GM04504 (cell line): ENCODE measurements at places on chromosomes 13 and 19.

- DNase-seq: no peak
These were observed 109.5 kb upstream of the SPRY2 start for GRCh38 chr13:80450386-80450785.

DNA sequence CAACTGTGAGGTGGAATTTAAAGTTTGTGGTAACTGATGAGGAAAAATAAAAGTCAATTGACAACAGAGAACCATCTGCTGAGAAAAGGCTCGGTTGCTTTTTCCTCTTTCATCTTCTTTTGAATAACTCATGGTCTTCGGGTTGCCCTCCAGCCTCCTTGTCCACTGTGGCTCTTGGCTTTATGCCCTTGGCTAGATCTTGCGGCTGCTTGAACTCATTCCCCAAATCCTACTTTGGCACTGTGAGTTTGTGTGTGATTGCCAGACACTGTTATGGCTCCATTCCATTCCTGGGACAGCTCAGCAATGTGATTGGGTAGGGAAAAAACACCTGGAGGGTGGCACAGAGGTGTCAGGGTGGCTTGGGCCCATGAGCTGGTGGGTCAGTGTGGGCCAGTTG is 387.4 kb downstream of the DLEU7 start:
- no peak for DNase-seq

- DNase-seq: no peak
These were observed 2.9 kb downstream of the CCDC8 start for GRCh38 chr19:46410205-46411087.

GRCh38 chr13:108853031-108853430 is 223.6 kb downstream of the MYO16 start:
- no peak for DNase-seq

DNA sequence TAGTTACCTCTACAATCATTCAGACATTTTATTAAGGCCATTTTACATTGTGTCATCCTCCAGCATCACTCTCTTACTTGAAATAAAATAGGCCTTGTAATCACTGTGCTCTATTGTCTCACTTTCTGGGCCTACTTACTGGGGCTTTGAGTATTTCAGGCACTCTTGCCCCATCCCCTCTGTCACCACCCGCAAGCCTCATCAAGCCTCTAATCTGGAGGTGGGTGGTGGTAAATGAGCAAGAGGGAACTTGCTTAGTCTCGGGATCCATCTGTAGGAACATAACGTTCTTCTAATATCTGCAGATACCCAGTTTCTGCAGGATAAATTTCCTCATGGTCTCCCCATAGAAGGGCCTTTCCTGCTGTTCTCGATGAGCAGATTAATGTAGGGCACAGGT is 19.4 kb upstream of the GPR18 start:
- DNase-seq: no peak

DNA sequence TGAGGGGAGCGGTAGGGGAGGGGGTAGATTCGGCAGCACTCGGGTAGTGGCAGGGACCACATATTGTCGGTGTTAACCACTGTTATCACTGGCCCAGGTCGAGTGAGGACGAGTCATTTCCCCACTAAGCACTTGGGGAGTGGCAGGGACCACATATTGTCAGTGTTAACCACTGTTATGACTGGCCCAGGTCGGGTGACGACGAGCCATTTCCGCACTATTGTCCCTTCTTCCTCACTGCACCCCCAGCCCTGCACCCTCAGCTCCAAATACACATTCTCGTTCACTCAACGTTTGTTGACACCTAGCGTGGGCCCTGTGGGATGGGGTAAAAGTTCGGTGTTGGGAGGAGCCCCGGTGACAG is 467 bp upstream of the CLN5 start:
- no peak for DNase-seq

GRCh38 chr13:103759361-103759760 is 693.1 kb upstream of the SLC10A2 start:
- DNase-seq: no peak

DNA sequence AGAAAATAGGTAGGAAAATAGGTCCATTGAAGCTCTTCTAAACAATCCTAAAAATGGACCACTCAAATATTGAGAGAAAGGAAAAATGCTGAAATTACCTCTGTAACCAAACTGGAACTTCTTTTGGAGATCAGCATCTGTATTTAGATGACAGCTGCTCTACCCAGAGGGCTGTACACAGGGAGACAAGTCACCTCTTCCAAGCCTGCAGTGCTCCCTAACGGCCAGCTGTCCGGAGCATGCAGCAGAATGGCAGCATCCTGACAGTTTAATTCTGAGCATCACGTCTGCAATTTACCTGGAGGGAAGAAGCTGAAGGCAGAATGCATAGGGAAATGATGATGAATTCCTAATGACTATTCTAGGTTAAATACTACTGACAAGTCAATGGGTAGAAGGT is 62.8 kb upstream of the DIAPH3 start:
- DNase-seq: no peak

- DNase-seq: no peak
These were observed 18.9 kb upstream of the CLDN10 start for GRCh38 chr13:95533545-95534160.

GRCh38 chr13:41847216-41847615 is 113.7 kb downstream of the VWA8 start:
- no peak for DNase-seq

GRCh38 chr19:55658846-55659459 is 4.1 kb downstream of the U2AF2 start:
- DNase-seq: no peak

- no peak for DNase-seq
These were observed 478 bp downstream of the CLC start for GRCh38 chr19:39737351-39737750.

DNA sequence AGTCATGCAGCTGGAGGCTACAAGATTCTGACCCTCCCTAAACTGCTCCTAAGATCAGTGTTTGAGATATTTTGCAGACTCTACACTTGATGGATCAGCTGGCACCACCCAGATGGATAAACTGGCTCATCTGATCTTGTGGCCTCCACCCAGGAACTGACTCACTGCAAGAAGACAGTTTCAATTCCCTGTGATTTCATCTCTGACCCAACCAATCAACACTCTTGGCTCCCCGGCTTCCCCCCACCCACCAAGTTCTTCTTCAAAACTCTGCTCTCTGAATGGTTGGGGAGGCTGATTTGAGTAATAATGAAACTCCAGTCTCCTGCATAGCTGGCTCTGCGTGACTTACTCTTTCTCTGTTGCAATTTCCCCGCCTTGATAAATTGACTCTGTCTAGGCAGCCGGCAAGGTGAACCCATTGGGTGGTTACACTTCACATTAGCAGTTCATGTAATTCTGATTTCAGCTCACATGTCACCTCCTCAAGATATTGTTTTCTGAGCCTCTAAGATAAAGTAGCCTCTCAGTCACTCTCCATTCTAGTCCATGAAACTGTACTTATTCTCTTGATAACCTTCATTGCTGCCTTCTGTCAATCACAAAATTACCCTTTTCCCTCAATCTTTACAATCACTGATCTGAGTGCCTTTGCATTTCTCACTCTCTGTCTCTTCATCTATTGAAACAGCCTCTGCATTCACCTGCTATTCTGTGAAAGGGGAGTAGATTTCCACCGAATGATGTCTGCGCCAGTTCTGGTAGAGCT is 9.9 kb upstream of the FPR3 start:
- peak; percentile 38 for DNase-seq

DNA sequence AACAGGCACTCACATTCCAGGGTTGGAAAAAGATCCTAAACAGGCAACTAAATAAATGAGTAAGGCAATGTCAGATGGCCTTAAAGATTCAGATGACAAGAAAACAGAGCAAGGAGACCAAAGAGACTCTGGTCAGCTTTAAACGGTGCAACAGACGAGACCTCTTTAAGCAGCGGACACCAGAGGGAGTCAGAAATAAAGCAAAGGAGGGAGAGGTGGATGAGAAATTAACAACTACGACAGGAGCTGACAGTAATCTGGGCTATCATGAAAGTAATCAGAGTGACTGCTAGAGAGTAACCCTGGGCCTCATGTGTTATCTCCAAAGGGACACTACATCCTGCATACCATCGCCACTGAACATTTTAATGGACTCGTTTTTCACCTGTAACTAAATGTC is 1.1 kb downstream of the ZNF550 start:
- DNase-seq: no peak

GRCh38 chr13:64480211-64480610 is 2749.9 kb downstream of the PCDH9 start:
- no peak for DNase-seq

GRCh38 chr13:22162889-22163288 is 492.0 kb downstream of the FGF9 start:
- DNase-seq: no peak
